B cell (primary cell): ENCODE measurements at places on chromosomes 12 and 14. TPM values are rescaled to one million over a fixed set of nuclear protein-coding genes. Genes with fewer than 3 reads are reported as not detected.

- DNase-seq: peak; percentile 53
Measured at GRCh38 chr14:22422238-22422637, 166.8 kb downstream of the DAD1 start.

GRCh38 chr12:71846322-71846940 is 6.9 kb downstream of the TBC1D15 start:
- peak; percentile 51 for DNase-seq

DNA sequence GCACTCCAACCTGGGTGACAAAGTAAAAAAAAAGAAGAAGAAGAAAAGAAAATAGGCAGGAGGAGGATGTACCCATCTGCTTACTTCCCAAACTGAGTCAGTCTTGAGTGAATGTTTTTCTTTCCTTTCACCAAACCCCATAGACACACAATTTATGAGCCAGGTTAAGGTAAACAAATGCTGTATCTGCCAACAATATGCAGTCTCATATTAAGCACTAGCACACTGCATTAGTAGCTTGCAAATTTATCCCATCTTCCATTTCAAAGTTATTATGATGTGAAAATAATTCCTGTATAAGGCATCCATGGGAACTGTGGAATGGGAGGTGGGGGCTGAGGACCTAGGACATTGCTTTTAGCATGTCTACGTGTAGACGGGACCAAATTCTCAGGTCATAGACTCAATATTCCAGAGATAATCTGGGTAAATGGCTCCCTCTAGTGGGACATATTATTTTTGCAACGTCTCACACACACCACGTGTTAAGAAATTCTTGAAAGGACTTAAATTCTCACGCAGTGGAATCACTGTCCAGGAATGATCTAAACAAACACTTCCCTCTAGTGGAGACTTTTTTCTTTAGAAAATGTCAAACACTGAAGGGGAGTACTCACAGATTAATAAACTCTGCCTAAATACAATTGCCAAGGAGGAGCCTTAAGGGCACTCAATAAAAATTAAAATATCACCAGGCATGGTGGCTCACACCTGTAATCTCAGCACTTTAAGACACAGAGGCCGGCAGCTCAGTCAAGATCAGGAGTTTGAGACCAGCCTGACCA is 17.1 kb upstream of the OR10P1 start:
- DNase-seq: peak; percentile 88

GRCh38 chr14:57352396-57353170 is 37.8 kb upstream of the NAA30 start:
- no peak for DNase-seq

GRCh38 chr14:70282666-70283065 is 76.8 kb downstream of the COX16 start:
- DNase-seq: peak; percentile 34

- DNase-seq: no peak
Measured at GRCh38 chr12:87779016-87779415, 250.2 kb downstream of the C12orf50 start.

DNA sequence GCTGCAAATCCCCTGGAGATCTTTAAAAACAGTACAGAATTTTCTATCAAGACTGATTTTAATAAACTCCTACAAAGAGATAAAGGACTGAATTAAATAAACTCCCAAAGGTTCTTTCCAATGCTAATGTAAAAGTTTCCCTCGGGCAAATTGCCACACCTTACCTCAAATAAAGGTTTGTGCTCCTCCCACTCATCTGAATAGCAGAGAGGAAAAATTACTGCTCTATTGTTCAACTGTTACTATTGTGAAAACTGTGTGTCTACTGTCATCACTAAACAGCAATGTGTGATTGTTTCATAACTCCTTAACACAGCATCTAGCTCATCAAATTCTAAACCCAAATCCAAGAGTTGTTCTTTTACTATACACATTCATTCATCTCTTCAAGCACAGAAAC is 3.2 kb downstream of the SPTLC2 start:
- DNase-seq: no peak

GRCh38 chr14:65949711-65950516 is 536.3 kb upstream of the CCDC196 start:
- DNase-seq: no peak

GRCh38 chr12:89414851-89415250 is 62.5 kb upstream of the DUSP6 start:
- DNase-seq: no peak

HVCN1 gene
- 216 and 228 TPM in 2 replicates for total RNA-seq

ENTPD5 gene
- 14.7 and 15.6 TPM in 2 replicates for total RNA-seq

NDRG2 gene
- 9.5 and 10.2 TPM in 2 replicates for total RNA-seq

KRT3 gene
- not detected in 2 replicates for total RNA-seq

KRT6A gene
- total RNA-seq: not detected in 2 replicates

HOXC10 gene
- total RNA-seq: not detected in 2 replicates
